ENCODE measurements at places on chromosomes 4 and X.

GRCh38 chr4:185713272-185713671 is 98.7 kb downstream of the SORBS2 start:
- no peak for DNase-seq

DNA sequence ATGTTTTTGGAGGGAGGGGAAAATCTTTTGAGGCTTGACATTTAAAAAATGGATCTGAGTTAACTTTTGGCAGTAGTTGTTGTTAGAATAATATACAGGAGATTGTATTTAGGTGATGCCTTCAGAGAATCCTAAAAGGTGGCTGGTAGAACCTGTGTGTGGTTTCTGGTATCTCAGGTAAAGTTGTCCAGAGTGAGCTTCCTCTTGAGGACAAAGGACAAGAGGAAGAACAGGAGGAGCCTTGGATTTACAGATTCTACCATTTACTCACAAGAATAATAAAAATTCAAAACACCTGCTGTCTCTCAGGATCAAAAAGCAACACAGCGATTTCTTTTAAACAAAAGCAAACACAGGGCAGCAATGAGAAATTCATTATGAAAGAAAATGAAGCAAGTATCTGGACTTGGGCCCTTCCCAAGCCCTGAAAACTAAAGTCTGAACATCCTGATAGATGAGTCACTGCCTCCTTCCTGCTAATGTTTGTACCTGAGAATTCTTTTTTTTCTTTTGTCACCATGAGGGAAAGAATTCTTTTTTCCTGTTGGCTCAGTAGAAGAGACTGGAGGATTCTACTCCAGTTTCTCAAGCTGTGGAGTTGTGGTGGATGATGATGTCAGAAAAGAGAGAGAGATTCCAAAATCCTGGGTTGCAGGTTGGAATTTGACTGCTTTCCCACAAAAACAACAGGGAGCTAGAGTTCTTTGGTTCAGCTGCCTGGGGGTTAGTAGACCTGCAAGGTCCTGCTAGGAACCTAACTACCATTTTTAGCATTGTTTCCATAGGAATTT is 31.5 kb upstream of the RAPGEF2 start:
- DNase-seq, result no peak

DNA sequence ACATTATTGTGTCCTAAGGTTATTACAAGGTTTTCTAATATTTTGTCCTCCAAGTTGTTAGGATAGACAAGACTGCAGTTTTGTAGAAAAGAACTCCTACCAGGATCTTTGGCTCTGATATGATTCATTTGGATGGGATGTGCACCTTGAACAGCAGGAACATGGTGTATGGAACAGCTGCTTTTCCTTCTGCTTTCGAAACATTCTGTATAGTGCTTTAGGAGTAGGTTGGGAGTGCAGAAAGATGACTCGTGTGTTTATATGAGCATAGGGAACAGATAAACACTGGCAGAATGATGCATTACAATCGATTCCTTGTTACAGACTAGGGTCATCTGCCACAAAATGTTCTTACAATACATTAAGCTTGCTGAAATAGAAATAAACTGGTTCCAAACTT is 790.1 kb downstream of the DMD start:
- no peak for DNase-seq

DNA sequence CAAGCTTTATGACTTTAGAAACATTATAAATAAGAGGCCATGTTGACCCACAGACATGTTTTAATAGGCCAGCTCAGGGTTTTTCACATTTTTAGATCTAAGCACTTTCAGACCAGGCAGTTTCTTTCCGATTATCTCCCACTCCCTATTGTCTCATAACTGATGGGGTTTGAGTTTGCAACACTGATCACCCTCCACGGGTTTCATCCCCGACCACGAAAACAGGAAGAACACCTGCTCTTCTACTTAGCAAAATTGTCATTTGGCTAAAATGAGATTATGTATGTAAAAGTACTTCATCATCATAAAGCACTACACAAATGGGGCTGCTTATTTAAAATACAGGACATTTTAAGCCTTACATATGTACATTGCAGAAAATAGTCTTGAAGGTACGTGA is 407.9 kb downstream of the HNRNPD start:
- no peak for DNase-seq

GRCh38 chr4:38503689-38504395 is 160.2 kb upstream of the KLF3 start:
- no peak for DNase-seq

DNA sequence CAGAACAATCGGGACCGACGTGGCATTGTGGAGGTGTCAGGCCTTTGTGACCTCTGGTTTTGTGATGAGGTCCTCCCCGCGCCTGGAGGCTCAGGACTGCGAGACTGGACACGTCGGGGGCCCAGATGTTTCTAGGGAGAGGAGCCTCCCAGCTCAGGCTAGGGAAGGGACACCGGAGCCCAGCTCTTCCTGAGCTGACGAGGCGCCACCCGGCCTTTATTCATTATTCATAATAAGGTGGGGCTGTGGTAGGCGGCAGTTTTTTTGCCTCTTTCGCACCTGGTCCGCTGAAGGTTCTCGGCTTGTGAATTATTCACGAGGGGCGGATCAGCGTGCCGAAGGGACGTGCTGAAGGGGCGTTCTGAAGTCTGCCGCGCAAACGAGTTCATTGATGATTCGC is 2.3 kb upstream of the UBA1 start:
- peak; percentile 8 for DNase-seq

DNA sequence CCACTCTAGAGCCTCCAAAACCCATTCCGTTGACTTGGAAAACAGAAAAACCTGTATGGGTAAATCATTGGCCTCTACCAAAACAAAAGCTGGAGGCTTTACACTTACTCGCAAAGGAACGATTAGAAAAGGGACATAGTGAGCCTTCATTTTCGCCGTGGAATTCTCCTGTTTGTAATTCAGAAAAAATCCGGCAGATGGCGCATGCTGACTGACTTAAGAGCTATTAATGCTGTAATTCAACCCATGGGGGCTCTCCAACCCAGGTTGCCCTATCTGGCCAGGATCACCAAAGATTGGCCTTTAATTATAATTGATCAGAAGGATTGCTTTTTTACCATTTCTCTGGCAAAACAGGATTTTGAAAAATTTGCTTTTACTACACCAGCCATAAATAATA is 60.8 kb downstream of the ZNF732 start:
- DNase-seq, result no peak

DNA sequence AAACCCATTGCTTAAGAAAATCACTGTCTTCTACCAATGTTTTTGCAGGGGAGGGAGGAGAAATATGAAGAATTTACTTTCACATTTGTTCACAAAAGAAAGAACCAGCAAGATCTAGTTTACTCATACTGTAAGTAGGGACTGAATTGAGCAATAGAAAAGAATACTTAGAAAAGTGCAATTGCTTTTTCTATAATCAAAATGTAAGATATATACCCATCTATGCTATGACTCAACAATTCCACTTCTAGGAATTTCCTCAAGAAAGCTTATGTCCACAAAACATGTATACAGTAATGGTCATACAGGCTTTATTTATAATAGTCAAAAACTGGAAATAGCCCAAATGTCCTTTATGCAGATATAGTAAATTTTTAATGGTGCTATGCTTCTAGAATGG is 196.4 kb downstream of the LRBA start:
- no peak for DNase-seq

GRCh38 chr4:111849746-111850284 is 295.4 kb upstream of the FAM241A start:
- no peak for DNase-seq

- DNase-seq, result no peak
Observed at GRCh38 chrX:68419975-68420374, 13.3 kb downstream of the OPHN1 start.

DNA sequence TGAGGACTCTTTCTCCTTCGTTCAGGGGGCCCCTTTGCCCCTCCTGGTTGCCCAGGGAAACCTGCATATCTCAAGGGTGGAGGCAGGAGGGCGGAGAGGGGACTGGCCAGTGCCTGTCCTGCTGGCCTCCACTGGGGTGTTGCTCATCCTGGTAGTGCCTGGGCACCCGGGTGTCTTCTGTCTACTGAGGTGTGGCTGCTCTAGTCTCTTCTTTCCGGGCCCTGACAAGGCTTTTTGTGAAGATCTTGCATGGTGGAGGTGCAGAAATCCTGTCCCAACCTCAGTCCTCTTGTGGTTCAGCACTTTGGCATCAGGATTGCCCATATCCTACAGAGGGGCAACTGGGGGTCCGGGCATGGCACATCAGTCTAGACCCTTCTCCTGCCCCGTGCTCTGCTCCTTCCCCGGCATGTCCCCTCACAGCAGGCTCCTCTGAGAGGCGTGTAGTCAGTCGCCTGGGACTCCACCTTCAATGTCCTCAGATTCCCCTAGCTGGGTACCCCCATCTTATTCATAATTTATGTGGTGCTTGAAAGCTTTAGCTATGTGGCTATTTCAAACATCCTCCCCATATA is 1.9 kb downstream of the CCDC110 start:
- DNase-seq, result no peak

- no peak for DNase-seq
Observed at GRCh38 chr4:152961773-152962115, 25.6 kb downstream of the FHDC1 start.

- DNase-seq, result no peak
Observed at GRCh38 chr4:43457866-43458265, 565.4 kb downstream of the GRXCR1 start.

GRCh38 chrX:70613295-70613694 is 168.7 kb downstream of the DLG3 start:
- no peak for DNase-seq

GRCh38 chr4:11439836-11440235 is 11.1 kb upstream of the HS3ST1 start:
- no peak for DNase-seq

DNA sequence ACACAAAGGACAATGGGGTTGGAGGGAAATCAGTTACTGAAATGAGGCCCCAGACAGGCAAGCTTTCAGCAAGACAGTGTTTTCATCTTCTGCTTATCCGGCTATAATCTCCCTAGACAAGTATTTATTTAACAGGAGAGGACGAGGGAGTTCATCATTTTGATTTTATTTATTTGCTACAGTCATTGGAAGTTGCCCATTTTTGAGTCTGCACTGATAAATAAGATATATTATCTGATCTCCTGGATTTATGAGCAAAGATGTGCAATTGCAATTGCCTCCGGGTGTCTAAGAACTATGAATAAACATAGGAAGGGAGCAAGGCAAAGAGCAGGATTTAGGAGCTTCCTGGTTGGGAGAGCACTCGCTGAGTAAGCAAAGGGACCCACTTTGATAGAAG is 263.2 kb upstream of the EDA2R start:
- no peak for DNase-seq

GRCh38 chr4:1512051-1512737 is 106.0 kb upstream of the NKX1-1 start:
- no peak for DNase-seq

DNA sequence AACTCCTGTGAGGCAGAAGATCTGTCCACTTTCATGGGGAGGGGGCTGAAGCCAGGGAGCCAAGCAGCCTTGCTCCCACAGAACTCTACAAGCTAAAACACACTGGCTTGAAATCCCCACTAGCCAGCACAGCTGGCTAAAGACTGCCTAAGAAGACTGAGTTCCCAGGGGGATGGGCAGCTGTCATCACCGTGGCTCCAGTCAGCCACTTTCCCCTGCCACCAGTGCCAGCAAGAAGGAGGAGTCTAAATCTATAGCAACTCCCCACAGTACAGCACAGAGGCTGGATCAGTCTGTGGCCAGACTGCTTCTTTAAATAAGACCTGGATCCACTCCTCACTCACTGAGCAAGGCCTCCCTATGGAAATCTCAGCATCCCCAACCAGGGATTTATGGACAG is 308.6 kb downstream of the FAM47B start:
- no peak for DNase-seq

DNA sequence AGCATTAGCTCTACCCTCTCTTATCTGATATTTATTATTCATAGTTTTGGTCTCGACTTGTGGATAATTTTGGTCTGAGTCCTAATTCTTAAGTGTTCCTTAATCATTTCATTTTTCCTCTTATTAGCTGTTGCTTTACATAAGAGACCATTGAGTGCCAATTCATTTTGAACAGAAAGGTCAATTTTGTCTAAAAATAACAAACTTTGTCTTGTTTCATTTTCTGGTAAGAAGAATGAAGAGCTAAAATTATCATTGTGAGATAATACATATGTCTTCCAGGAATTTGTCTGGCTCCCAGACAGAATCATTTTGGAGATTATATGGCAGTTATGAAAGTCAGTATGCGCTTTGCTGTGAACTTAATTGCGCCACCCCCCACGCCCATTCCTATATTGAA is 1471.8 kb downstream of the PCDH7 start:
- no peak for DNase-seq

- no peak for DNase-seq
Observed at GRCh38 chr4:8550691-8551090, 29.5 kb upstream of the GPR78 start.

DNA sequence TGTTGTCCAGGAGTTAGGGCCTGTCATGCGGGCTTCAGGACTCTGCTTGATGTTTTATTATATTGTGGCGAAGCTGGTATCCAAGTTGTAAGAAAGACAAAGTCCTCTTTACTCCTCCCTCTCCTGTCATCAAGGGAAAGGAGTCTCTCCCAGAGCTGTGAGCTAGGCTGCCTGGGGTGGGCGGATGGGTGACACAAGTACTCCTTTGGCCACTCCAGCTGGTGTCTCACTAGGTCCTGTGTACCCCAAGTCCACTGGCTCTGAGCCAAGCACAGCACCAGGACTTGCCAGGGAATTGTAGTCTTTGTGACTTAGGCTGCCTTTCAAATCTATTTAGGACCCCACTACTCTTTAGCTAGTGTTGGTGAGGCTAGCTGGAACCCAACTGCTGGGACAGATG is 36.7 kb upstream of the RPS6KA6 start:
- DNase-seq, result no peak

DNA sequence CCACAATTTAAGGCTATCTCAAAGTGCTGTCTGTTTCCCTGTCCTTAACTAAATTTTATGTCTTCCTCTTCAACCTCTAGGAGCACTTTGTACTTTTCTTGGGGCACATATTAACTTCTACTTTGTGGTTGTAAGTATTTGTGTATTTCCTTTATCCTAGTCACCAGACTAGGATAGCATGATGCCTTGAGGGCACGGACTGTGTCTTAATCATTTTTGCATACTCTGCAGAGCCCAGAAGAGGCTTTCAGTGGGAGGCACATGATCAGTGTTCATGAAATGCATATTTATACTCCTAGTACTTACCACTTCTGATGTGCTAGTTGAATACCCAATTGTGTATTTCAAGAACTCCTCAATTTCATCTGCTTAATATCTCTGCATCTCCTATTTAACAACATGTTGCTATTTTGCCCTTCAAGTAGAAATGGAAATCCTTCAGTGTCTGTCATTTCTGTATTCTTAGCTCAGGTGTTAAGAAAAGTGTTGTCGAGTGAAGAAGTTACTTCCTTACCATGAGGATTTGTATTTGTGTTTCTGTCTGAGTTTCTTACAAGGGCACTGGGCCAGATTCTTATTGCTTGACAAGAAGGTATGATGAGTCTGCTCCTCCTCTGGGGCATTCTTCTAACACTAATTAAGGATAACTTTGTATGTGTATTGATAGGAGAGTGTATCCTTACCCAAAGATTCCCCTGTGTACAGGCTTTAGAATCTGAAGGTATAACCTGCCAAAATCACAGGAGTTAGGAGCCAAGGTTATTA is 28.3 kb upstream of the PGRMC2 start:
- DNase-seq, result no peak

- no peak for DNase-seq
Observed at GRCh38 chrX:76253432-76253831, 80.6 kb downstream of the PBDC1 start.

- no peak for DNase-seq
Observed at GRCh38 chr4:145818011-145818410, 120.6 kb downstream of the ZNF827 start.

- DNase-seq, result no peak
Observed at GRCh38 chrX:13474164-13474516, 95.3 kb upstream of the EGFL6 start.

Data from NCI-H2171 (cell line).